A549 treated with Hydrocortisone at 1 μM for 4 hours (cell line): ENCODE measurements at places on chromosomes 7 and 10. TPM values are rescaled to one million over a fixed set of nuclear protein-coding genes. Genes with fewer than 3 reads are reported as not detected.

CCL24 gene
- not detected in 5 replicates for total RNA-seq

CPXM2 gene
- not detected in 5 replicates for total RNA-seq

CDHR3 gene
- total RNA-seq, result 3.6 to 4.9 TPM (median 4.2 TPM) in 5 replicates

DRGX gene
- 0.03 to 0.08 TPM (median 0.06 TPM) in 3 of 5 replicates, not detected in the others for total RNA-seq

SLC13A1 gene
- not detected in 5 replicates for total RNA-seq

ACSL5 gene
- 0.29 to 0.46 TPM (median 0.41 TPM) in 5 replicates for total RNA-seq
